D341Med (cell line): ENCODE measurements at places on chromosomes 3 and 15.
A peak's percentile ranks its signal among the peaks of the same experiment; 100 is the strongest.

- no peak for DNase-seq
Measured at GRCh38 chr15:33910741-33911140, 57.6 kb upstream of the CHRM5 start.

GRCh38 chr3:184776916-184777315 is 35.0 kb upstream of the VPS8 start:
- DNase-seq, result no peak

- DNase-seq, result no peak
Measured at GRCh38 chr15:92751528-92751927, 96.0 kb upstream of the FAM174B start.

- no peak for DNase-seq
Measured at GRCh38 chr3:28139967-28140634, 101.3 kb upstream of the CMC1 start.

DNA sequence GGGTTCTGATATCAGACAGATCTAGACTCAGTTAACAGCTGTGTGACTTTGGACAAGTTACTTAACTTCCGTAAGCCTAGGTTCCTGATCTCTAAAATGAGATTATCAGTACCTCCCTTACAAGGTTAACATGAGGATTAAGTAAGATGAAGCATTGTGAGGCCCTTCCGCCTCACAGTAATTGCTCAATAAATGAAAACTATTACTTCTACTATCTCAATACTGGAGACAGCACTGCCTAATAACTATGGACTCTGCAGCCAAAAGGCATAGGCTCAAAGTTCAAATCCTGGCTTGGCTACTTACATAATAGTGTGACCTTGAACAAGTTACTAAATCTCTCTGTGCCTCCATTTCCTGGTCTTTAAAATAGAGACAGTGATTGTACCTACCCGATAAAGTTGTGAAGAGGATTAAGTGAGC is 82.0 kb upstream of the ATP11B start:
- DNase-seq, result no peak

- DNase-seq, result peak; percentile 53
Measured at GRCh38 chr15:51982013-51982769, 10.6 kb upstream of the LEO1 start.

GRCh38 chr3:125594125-125594524 is 1.2 kb downstream of the OSBPL11 start:
- no peak for DNase-seq

DNA sequence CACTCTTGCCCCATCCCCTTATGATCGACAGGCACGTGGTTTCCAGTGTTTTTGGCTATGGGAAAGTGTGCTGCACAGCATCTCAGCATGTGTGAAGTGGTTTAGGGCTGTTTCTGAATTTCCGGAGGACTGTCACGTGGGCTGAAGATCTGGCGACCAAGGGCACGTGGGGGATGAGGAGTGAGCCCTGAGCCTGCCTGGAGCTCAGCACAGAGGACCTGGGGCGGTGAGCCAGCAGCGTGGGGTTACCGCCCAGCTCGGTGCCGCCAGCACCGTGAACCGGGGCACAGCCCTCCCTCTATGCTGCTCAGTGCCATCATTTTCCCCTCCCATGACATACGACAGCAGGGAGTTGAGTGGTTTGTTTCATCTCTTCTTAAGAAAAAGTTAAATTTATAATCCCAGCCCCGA is 150.2 kb downstream of the DNAJB8 start:
- no peak for DNase-seq

DNA sequence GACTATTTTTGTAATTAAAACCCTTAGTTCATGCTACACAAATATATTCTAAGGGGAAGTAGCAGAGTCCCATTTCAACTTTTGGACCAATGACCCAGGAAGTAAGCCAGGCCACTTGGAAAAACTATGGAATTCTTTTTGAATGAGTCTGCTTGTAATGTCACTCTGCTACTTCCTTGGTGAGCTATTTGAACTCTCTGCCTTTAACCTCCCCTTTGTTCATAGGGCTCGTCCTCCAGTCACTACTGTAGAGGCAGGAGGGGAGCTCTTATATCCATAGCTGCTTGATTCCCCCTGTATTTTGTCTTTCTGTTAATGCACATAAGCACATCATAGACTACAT is 119.6 kb downstream of the UACA start:
- DNase-seq, result no peak

DNA sequence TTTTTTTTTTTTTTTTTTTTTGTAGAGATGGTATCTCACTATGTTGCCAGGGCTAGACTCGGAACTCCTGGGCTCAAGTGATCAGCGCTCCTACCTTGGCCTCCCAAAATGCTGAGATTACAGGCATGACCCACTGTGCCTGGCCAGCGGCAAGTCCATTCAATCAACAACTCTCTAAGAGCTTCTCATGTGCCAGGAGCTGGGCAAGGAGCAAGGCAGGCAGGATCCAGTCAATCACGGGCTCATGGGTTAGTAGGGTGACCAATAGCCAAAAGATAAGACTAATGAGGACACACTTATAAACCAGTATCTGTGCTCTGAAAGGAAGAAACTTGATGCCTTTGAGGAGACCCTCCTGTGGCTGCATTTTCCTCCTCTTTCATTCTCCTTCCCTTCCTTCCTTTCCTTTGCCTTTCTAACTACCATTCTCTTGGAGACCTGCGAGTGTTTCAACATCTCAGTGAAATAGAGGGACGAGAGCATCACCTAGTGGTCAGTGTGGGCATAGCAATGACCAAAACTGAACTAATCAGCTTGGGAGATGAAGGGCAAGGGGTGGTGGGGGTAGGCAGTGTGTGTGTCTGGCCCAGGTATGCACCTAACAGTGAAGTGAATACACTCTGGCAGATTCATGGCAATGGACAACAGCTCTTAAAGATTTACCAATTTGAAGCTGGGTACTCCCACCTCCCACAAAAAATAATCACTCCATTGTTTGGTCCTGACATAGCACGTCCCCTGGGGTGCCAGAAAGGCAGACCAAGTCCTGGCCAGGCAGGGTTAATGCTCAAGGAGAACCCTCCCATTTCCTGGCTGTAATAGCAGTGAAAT is 6.3 kb downstream of the RPP25 start:
- DNase-seq, result peak; percentile 74

GRCh38 chr3:127590282-127590592 is 296 bp downstream of the TPRA1 start:
- DNase-seq, result peak; percentile 77

- DNase-seq, result no peak
Measured at GRCh38 chr15:56866803-56867202, 51.6 kb upstream of the TCF12 start.

DNA sequence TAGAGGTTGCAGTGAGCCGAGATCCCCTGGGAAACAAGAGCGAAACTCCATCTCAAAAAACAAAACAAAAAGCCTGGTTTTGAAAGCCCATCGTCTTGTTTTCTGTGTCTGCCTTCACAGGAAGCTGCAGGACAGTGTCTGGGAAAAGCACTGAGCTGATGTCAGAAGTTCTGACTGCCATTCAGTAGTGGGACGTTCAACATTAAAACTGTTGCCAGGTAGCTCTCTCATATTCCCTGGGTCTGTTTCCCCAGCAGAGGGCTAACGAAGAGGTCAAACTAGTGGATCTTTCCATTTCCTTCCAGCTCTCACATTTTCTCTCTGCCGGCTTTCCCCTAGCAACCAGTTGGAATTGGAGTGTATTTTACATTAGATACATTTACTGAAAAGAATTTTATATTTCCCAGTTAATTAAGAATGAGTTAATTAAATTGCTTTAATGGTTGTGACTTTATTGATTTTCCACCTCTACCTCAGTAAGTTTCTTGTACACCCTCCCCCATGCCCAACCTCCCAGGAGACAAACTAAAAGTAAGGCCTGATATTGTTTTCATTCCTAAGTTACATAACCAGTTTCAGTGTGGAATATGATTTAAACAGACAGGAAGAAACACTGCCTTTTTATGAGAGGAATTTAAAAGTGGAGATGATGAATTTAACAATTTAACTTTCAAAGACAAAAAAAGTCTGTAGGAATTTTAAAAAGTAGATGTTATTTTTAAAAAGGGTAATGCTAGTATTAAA is 29.9 kb downstream of the RCN2 start:
- no peak for DNase-seq

DNA sequence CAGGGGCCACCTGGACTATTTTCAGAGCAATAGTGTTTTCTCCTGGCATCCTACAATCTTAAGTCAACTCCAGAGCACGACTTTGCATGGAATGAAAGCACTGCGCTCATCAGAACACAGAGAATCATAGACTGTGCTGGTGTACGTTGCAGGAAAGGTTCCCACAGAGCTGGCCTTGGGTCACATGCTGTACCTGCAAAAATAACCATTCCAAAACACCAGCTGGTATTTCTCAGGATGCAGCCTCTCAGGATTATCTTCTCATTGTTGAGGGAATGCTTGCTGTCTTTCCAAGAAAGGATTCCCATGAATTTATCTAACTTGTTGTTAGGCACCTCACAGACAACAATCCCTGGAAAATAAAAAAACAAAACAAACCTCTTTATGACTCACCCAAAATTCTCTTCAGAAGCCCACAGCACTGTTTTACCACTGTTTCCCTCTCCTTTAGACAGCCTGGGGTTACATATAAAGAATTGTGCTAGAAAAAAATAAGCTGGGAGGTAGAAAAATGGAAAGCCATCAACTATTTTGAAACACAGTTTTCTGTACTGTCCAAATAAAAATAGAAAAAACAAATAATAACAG is 131.7 kb downstream of the ATP8B4 start:
- DNase-seq, result no peak

DNA sequence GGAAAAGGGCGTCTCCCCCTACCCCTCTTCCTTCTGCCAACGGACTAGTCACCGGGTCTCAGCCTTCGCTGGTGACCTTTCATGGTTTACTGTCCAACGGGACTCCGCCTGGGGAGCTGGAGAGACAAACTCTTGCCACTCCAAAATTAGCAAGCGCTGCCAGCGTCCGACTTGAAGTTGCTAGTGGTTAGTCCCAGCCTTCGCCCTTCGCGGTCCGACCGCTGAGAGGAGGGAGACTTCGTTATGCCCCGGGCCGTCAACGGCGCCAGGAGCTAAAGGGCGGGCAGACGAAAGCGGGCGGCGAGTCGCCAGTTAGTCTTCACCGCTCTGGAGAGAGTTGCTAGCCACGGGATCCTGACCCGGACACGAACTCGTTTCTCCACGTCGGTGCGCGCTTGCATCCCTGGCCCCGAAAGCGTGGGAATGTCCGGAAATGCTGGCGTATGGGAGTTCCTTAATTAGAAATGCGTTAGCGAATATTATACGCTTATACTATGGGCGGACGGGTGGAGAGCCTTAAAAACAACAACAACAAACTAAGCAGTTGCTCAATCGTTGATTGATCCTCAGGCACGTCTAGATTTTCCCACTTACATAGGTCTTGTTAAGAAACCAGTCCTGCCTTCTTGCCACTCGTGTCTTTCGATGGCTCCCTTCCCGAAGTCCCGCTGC is 716 bp downstream of the SMC4 start:
- DNase-seq, result peak; percentile 37

DNA sequence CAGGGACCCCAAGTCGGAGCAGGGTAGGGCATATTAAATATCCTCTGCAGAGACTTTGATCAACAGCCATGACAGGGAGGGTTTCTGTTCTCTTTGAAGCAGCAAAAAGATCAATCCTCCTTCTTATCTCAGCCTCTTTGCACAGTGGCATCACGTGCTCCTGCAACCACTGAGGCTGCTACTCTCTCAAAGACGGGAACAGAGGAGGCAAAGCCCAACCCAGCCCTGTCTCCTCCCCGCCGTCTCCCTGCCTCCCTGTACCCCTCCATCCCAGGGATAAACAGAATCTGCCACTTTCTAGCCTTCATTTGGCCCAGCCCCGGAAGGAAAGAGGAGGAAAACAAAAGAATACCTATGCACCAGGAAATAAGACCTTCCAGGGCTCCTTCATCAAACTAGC is 7.5 kb upstream of the TBC1D21 start:
- no peak for DNase-seq

DNA sequence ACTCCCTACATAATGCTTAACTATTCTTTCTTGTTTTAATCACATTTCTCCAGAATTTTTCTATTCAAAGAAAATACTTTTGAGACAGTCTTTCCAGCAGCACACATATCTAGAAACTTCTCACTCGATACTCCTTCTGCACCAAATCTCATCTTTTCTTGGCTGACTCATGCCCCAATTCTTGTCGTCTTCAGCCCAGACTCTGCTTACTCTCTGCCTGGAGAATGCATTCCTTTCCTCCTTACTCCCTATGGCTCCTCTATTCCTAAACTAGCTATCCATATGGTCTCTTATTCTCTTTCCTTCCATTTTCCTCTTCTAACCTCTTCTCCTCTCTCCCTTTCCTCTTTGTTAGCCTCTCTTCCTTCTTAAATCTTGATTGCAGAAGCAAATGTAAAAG is 158.7 kb downstream of the GBE1 start:
- DNase-seq, result no peak

GRCh38 chr3:151439652-151440125 is 21.2 kb downstream of the IGSF10 start:
- DNase-seq, result peak; percentile 62

DNA sequence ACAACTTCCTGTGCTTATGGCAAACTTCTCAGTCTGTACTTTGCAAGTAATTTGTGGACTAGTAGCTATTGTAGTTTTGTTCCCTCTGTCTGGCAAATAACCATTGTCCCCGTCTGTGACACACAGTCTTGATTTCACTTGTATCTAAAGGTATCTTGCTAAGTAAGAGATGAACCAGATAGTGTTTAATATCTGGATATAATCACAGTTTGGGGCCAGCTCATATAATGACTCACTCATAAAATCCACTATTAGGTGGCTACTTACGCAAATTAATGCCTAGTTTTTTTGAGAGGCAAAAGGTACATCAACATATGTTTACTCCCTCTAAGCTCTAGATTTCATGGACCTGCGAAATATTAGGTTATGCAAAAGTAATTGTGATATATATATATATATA is 30.4 kb downstream of the VGLL3 start:
- no peak for DNase-seq

- no peak for DNase-seq
Measured at GRCh38 chr3:143974271-143975238, 2.9 kb downstream of the DIPK2A start.

- no peak for DNase-seq
Measured at GRCh38 chr3:147890114-147890513, 480.9 kb downstream of the ZIC1 start.

DNA sequence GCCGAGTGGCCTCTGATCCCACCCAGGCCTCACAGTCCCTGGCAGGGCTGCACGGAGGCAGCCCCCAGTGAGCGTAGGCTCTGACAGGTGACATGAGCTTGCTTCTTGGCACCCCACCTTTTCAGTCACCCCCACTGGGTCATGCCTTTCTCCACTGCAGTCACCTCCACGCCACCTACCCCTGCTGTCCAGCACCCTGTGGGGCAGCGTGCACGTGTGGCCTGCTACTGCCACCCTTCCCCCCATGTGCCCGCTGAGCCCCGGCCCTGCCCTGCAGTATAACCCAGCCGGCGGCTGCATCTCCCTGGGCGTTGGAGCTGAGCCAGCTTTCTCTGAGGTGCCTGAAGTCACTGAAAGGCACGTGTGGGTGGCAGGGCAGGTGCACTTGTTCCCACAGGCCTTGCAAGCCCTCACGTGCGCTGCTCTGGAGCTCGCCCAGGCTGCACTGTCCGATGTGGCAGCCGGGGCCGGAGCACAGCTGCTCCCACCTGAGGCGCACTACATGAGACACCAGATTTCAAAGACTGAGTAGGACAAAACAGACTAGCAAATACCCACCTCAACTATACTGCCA is 65.6 kb downstream of the NIPA2 start:
- DNase-seq, result peak; percentile 45

GRCh38 chr15:72994534-72995177 is 57.6 kb upstream of the NEO1 start:
- peak; percentile 83 for DNase-seq

- DNase-seq, result no peak
Measured at GRCh38 chr3:99315896-99316295, 322.5 kb upstream of the COL8A1 start.
